ENCODE measurements at places on chromosomes 7 and 10. TPM values are rescaled to one million over a fixed set of nuclear protein-coding genes. Genes with fewer than 3 reads are reported as not detected.

DNA sequence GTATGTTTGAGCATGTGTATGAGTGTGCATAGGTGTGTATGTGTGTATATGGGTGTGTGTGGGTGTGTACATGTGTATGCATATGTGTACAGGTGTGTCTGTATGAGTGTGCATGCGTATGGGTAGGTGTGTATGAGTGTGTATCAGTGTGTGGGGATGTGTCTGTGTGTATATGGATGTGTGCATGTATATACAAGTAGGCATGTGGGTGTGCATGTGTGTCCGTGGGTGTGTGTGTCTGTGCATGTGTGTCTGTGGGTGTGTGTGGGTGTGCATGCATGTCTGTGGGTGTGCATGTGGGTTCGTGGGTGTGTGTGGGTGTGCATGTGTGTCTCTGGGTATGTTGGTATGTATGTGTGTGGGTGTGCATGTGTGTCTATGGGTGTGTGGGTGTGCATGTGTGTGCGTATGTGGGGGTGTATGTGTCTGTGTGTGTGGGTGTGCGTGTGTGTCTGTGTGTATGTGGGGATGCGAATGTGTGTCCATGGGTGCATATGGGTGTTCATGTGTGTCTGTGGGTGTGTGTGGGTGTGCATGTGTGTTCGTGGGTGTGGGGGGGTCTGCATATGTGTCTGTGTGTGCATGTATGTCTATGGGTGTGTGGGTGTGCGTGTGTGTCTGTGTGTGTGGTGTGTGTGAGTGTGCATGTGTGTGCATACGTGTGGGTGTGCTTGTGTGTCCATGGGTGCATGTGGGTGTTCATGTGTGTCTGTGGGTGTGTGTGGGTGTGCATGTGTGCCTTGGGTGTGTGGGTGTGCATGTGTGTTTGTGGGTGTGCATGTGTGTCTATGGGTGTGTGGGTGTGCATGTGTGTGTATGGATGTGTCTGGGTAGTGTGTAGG lies 20.6 kb downstream of the EMX2 start:
- H3K4me3 ChIP-seq, result no peak overlapping the region
- no peak for DNase-seq
- H3K36me3 ChIP-seq, result no peaks in the 10 kb centered on the region
- H3K27me3 ChIP-seq, result peaks cover 46% of the 10 kb centered on the region
- no peak overlapping the region for H3K27ac ChIP-seq
- no peaks in the 10 kb centered on the region for H3K4me1 ChIP-seq

ANKRD7 gene
- not detected for total RNA-seq

- no peaks in the 10 kb centered on the region for H3K36me3 ChIP-seq
- H3K4me1 ChIP-seq, result no peaks in the 10 kb centered on the region
- DNase-seq, result peak; percentile 19
Measured at GRCh38 chr10:58064714-58065528, 202.8 kb downstream of the IPMK start.

DNA sequence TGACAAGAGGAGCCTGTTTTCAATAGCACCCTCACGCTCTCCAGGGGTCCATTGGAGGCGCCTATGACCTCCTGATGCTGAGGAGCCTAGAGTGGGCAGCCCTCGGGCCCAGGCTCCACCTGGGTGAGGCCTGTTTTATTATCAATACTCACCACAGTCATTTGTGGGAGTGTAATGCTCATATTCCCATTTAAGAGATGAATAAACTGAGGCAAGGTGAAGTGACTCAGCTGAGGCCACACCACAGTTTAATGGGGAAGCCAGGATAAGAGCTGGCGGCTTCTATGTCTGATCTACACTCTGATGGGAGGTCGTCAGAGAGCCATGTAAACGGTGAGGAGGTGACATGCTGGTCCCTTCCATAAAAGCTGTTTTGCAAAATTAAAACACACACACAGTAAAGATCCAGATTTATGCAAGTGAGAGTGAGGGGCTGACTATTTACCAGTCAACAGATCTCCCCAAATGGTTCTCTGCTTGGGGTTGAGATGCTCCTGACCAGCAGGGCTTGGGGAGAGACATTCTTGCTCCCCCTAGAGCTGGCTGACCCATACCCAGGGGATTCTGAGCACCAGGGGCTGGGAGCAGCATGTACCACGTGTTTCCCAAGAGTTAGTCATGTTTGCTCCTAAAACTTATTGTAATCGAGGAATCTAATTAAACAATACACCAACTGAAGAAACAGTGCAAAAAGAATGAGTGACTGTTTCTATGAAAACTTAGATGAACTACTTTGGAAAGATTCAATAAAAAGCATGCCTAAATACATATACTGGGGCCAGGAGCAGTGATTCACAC lies 81.0 kb upstream of the INSIG1 start:
- H3K27me3 ChIP-seq, result peaks cover 5% of the 10 kb centered on the region
- H3K27ac ChIP-seq, result no peak overlapping the region
- no peaks in the 10 kb centered on the region for H3K4me1 ChIP-seq
- no peaks in the 10 kb centered on the region for H3K36me3 ChIP-seq
- no peak overlapping the region for H3K4me3 ChIP-seq

DNA sequence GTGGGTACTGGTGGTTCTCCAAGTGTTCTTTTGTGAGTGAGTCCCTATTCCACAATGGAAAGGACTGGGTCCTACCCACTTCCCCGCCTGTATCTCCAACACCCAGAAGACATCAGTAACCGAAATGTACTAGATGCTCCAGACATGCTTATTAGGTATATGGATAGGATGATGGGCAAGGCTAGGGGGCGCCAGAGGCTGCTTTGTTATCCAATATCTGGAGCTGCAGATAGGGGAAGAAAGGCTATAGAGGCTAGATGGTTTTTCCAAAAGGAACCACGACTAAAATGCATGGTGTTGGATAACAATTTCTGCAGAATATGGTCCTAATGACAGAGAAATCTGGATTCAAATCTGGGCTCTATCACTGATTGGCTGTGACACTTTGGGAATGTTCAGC lies 56.2 kb upstream of the TM9SF3 start:
- no peaks in the 10 kb centered on the region for H3K27me3 ChIP-seq
- no peak overlapping the region for H3K27ac ChIP-seq
- no peaks in the 10 kb centered on the region for H3K36me3 ChIP-seq
- H3K4me1 ChIP-seq, result peaks cover 22% of the 10 kb centered on the region
- H3K4me3 ChIP-seq, result no peak overlapping the region
- peak; percentile 31 for DNase-seq

DNA sequence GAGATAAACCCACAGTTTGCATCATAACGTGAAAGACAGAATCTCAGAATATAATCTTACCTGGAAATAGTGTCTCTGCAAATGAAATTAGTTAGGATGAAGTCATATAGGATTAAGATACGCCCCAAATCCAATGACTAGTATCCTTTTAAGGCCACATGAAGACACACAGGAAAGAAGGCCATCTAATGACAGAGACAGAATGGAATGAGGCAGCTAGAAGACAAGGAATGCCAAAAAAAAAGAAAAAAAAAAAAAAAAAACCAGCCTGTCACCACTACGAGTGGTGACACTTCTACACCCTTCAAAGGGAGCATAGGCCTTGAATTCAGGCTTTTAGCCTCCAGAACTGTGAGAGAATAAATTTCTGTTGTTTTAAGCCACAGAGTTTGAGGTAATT lies 82.9 kb downstream of the HYCC1 start:
- no peak for DNase-seq
- no peak overlapping the region for H3K27ac ChIP-seq

RET gene
- 5.9 TPM for total RNA-seq

DNA sequence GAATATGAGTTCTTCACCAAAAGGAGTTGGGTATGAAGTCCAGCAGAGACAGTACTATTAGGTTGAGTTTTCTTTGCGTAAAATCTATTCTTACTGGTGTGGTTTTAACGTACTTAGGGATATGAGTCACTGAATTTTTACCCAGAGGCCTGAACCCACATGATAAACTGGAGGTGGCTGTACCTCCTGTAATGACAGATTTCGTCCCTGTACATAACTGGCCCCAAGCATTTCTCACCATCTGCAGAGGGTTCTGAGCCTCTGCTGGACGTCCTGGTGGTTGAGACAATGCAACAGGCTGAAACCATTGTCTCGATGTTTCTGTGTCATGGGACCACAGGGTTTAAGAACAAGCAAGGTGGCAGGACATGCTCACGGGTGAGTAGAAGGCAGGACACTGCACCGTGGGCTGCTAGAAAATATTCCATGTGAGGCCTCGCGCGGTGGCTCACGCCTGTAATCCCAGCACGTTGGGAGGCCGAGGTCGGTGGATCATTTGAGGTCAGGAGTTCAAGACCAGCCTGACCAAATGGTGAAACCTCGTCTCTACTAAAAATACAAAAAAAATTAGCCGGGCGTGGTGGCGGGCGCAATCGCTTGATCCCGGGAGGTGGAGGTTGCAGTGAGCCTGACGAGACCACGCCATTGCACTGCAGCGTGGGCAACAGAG lies 233.9 kb downstream of the DNAJB6 start:
- no peak overlapping the region for H3K27ac ChIP-seq
- no peaks in the 10 kb centered on the region for H3K36me3 ChIP-seq
- DNase-seq, result no peak
- no peak overlapping the region for H3K4me3 ChIP-seq
- peaks cover 2% of the 10 kb centered on the region for H3K4me1 ChIP-seq
- H3K27me3 ChIP-seq, result no peaks in the 10 kb centered on the region
